ENCODE measurements at places on chromosomes 2 and 18. TPM values are rescaled to one million over a fixed set of nuclear protein-coding genes. Genes with fewer than 3 reads are reported as not detected.

TRABD2A gene
- 4.5 TPM for polyA plus RNA-seq

- no peak for DNase-seq
These were observed 87.1 kb upstream of the KCTD1 start for GRCh38 chr18:26635466-26635865.

DNA sequence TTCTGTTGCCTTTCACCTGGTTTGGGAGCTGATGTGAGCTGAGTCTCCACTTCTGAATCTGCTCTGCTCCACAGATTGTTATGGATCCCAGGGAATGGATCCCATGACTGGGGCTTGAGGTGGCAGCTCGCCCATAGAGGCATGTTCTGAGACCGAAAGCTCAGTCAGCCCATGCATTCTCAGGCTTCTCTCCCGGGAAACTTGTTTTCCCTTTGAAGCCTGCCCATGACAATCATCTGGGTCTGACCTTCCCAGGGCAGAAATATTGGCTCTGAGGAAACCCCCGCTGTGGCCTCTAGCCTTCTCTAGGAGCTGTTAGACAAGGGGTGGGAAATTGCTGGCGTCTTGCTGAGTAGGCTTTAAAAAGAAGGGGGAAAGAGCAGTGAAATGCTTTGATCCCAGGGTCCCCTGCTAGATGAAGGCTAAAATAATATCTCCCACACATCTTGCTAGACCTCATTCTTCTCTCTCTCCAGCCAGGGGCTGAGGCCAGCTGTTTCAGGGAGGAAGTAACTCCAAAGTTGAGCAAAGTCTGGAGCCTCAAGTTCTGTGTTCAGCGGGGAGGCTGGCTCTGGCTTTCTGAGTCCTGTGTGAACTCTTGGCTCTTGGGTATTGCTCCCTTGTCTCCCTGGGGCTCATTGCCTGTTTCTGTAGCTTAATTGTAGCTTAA lies 2.0 kb downstream of the VAMP8 start:
- no peak for DNase-seq

KCNG2 gene
- polyA plus RNA-seq: 0.15 TPM

RUFY4 gene
- polyA plus RNA-seq: 2.7 TPM

GRCh38 chr18:5969989-5970403 lies 74.7 kb upstream of the TMEM200C start:
- no peak for DNase-seq

AQP12A gene
- polyA plus RNA-seq: not detected

DNA sequence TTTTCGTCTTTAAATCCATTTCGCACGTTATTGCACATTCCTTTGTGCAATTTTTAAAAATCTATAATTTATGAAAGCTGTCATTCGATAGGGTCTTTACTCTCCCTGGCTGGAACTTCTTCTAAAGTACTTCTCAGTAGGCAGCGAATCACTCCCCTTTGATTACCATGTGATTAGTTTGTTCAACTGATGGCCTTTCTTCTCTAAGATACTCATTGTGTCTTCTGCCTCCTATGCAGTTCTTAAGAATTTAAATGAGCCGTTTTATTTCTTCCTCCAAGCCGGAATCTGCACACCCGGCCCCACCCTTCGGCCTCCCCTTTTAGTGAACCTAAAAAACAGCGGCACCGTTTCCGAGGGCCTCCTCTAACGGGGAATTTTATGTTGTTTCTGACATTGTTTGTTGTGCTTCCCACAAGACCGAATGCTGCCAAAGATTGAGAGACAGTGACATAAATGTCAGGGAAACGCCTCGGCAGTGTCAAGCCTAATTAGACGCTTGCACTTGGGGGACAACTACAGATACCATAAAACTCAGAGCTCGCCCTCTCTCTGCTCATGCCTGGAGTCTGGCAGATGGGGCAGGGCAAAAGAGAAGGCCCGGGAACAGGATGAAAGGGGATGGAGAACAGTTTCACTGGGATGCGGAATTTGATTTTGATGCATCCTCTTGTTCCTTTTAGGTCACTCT lies 255.3 kb downstream of the BCL11A start:
- no peak for DNase-seq

DNA sequence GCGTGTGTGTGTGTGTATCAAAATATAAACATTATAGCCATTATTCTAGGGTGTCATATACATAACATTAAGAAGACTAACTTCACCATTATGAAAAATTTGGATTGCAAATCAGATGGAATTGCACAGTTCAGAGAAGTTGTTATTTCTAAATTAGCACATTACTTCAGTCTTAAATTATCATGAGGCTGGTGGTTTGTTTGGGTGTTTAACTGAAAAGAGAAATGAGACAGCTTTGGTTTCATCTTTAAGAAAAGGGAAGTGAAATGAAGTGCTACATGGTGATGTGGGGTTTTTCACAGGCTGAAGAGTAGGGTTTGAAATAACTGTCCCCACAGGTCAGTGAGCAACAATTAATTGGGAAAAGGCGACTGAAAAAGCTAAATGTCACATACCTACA lies 161.2 kb upstream of the XIRP2 start:
- no peak for DNase-seq

GRCh38 chr18:9519399-9519798 lies 44.1 kb downstream of the RALBP1 start:
- DNase-seq: no peak

Measured in spleen (tissue), 13 donors.